Smooth muscle cell of the pulmonary artery (primary cell): ENCODE measurements at places on chromosomes 11 and 22. TPM values are rescaled to one million over a fixed set of nuclear protein-coding genes. Genes with fewer than 3 reads are reported as not detected.

The DDI1 gene
- not detected in 2 replicates for total RNA-seq

The CDC42EP1 gene
- 28.5 and 37.0 TPM in 2 replicates for total RNA-seq

The SLC22A12 gene
- not detected in 2 replicates for total RNA-seq

The APIP gene
- total RNA-seq = 13.6 and 14.8 TPM in 2 replicates

The DDT gene
- total RNA-seq = 115 and 165 TPM in 2 replicates

The SEZ6L gene
- total RNA-seq = 0.03 TPM in 1 of 2 replicates, not detected in the other

The OR6A2 gene
- total RNA-seq = 0.13 and 0.26 TPM in 2 replicates

The MS4A1 gene
- not detected in 2 replicates for total RNA-seq

The OR52M1 gene
- not detected in 2 replicates for total RNA-seq

The PKDREJ gene
- under 0.01 and 0.03 TPM in 2 replicates for total RNA-seq

The KCNJ1 gene
- not detected in 2 replicates for total RNA-seq

The KRTAP5-11 gene
- not detected in 2 replicates for total RNA-seq

The TYMP gene
- total RNA-seq = 15.2 and 18.5 TPM in 2 replicates

The ABCG4 gene
- 0.40 and 1.0 TPM in 2 replicates for total RNA-seq

The TMEM191C gene
- total RNA-seq = 0.36 and 1.1 TPM in 2 replicates

The OR10A2 gene
- total RNA-seq = not detected in 2 replicates

The STK33 gene
- total RNA-seq = 0.65 and 2.4 TPM in 2 replicates

The GAB4 gene
- not detected in 2 replicates for total RNA-seq

The CARD18 gene
- total RNA-seq = not detected in 2 replicates

The INPP5J gene
- 0.26 and 0.46 TPM in 2 replicates for total RNA-seq

The FZD4 gene
- total RNA-seq = 29.6 and 47.0 TPM in 2 replicates

The NEFH gene
- 0.20 and 0.53 TPM in 2 replicates for total RNA-seq

The OR5A1 gene
- total RNA-seq = not detected in 2 replicates

The TUB gene
- 8.2 and 16.4 TPM in 2 replicates for total RNA-seq

The INSC gene
- total RNA-seq = 0.17 and 0.46 TPM in 2 replicates

The OR52A1 gene
- total RNA-seq = not detected in 2 replicates

The RBX1 gene
- 35.3 and 45.7 TPM in 2 replicates for total RNA-seq

The DDX10 gene
- 17.9 and 27.1 TPM in 2 replicates for total RNA-seq

The MPPED2 gene
- total RNA-seq = 0.20 TPM in 2 replicates

The NELL1 gene
- not detected in 2 replicates for total RNA-seq

The F2 gene
- not detected in 2 replicates for total RNA-seq

The LBHD1 gene
- total RNA-seq = 3.0 and 3.9 TPM in 2 replicates

The WBP2NL gene
- total RNA-seq = 0.52 and 0.73 TPM in 2 replicates

The PKNOX2 gene
- total RNA-seq = 6.2 and 10.4 TPM in 2 replicates
